ENCODE measurements at places on chromosomes 6 and 20. TPM values are rescaled to one million over a fixed set of nuclear protein-coding genes. Genes with fewer than 3 reads are reported as not detected.

The TAPBP gene
- 31.0 TPM for total RNA-seq

DNA sequence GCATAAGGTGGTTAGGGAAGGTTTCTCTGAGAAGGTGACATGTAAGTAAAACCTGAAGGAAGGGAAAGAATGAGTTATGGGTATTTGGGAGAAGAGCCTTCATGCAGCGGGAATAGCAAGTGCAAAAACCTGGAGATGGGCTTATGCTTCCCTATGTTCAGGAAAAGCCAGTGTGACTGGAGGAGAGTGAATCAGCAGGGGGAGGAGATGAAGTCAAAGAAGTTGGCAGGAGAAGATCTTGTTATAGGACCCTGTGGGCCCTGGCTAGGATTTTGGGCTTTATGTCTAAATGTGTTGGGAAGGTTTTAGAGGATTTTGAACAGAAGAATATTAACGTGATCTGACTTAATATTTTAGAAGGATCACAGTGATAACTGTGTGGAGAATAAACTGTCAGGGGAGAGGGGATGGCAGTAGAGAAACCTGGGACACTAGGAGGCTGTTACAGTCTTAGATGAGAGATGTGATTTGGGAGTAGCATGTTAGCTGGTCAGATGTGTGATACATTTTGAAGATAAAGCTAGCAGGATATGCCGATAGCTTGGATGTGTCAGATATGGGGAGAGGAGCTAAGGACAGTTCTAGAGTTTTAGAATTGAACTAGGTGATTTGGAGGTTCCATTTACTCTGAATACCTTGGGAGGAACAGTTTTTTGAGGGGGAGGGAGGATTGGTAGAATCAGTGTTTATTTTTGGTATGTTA lies 41.0 kb downstream of the PHF3 start:
- no peak overlapping the region for H3K4me3 ChIP-seq
- H3K27ac ChIP-seq: no peak overlapping the region
- H3K36me3 ChIP-seq: no peaks in the 10 kb centered on the region
- H3K27me3 ChIP-seq: no peaks in the 10 kb centered on the region
- DNase-seq: no peak
- peaks cover 29% of the 10 kb centered on the region for H3K4me1 ChIP-seq

DNA sequence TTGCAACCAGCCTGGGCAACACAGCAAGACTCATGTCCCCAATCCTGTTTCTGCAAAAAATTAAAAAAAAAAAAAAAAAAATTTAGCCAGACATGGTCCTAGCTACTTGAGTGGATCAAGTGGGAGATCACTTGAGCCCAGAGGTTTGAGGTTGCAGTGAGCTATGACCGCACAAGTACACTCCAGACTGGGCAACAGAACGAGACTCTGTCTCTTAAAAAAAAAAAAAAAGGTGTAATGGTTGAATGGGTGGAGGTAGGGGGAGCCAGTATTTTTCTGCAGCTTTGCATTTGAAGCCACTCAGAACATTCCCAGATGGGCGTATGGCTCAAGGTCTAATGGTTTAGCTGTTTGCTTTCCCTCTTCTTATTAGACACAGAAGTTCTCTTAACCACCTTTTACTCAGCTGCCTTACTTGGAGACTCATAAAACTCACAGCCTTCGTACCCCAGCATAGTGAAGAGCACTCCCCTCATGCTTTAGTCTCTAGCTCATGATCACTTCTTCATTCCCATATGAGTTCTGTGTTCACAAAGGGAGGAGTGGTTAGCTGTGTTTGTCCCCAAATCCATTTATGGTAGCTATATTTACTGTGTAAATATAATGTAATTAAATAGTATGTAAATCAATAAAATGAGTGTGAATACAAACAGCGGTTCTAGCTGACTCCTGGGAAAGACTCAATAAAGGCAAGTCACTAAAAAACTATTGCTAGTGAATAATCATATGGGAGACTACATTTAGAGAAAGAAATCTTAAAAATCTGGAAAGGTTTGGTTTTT lies 9.0 kb downstream of the FKBP1A start:
- no peak overlapping the region for H3K27ac ChIP-seq
- peaks cover 47% of the 10 kb centered on the region for H3K4me1 ChIP-seq
- no peak overlapping the region for H3K4me3 ChIP-seq

- no peak for DNase-seq
- H3K27me3 ChIP-seq: no peaks in the 10 kb centered on the region
- H3K4me3 ChIP-seq: no peak overlapping the region
- H3K4me1 ChIP-seq: no peaks in the 10 kb centered on the region
- H3K36me3 ChIP-seq: no peaks in the 10 kb centered on the region
- no peak overlapping the region for H3K27ac ChIP-seq
These were observed 35.6 kb downstream of the SLC52A3 start for GRCh38 chr20:732727-733126.

GRCh38 chr20:8078528-8078914 lies 53.5 kb upstream of the PLCB1 start:
- no peaks in the 10 kb centered on the region for H3K36me3 ChIP-seq
- no peak overlapping the region for H3K27ac ChIP-seq
- H3K27me3 ChIP-seq: no peaks in the 10 kb centered on the region

DNA sequence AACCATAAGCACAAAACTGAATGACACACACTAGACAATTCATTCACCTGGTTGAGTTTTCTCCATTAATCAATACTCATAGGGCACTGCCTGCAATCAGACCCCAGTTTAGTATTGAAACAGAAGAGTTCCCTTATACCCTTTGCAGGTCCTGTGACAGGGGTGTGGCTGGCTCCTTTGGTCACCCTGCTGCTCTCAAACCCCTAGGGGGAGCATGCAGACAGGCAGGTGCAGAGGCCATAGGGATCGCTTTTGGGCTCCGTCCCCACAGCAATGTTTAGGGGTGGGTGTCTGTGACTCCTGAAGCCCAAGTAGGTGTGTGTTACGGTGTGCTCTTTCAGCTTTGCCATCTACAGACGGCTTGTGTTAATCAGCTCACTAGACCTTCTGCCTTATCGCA lies 210.4 kb downstream of the CENPW start:
- no peaks in the 10 kb centered on the region for H3K4me1 ChIP-seq
- DNase-seq: no peak
- no peak overlapping the region for H3K4me3 ChIP-seq
- no peaks in the 10 kb centered on the region for H3K36me3 ChIP-seq
- H3K27me3 ChIP-seq: no peaks in the 10 kb centered on the region

The KIAA1586 gene
- 3.1 TPM for total RNA-seq

DNA sequence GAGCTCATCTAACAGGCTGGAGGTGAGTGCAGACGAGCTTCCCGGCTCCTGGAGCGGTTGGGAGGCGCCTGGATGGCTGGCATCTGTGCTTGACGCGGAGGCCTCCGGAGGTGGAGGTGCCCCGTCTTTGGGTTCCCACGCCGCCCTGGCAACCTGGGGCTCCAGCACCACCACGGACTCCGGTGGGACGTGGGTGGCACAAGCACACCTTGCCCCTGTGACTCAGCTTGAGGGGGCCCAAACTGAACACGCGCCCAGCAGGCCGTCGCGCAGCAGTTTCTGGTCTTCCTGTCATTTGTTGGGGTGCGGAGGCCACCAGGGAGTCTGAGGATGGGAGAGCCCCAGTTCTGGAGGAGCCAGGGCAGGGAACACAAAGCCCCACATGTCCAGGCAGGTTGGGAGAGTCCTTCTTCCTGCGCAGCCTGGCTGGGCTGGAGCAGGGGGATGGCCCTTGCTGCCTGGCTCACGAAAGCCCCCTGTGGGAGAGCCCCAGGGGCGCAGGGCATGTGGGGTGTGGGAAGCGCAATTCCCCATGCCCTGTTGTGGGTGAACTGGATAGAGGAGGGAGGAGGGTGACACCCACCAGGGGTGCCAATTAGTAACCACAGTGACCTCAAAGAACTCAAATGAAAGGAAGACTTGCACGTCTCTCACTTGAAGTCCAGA lies 1378.6 kb upstream of the DEFB115 start:
- H3K4me3 ChIP-seq: no peak overlapping the region
- DNase-seq: no peak
- no peaks in the 10 kb centered on the region for H3K4me1 ChIP-seq

DNA sequence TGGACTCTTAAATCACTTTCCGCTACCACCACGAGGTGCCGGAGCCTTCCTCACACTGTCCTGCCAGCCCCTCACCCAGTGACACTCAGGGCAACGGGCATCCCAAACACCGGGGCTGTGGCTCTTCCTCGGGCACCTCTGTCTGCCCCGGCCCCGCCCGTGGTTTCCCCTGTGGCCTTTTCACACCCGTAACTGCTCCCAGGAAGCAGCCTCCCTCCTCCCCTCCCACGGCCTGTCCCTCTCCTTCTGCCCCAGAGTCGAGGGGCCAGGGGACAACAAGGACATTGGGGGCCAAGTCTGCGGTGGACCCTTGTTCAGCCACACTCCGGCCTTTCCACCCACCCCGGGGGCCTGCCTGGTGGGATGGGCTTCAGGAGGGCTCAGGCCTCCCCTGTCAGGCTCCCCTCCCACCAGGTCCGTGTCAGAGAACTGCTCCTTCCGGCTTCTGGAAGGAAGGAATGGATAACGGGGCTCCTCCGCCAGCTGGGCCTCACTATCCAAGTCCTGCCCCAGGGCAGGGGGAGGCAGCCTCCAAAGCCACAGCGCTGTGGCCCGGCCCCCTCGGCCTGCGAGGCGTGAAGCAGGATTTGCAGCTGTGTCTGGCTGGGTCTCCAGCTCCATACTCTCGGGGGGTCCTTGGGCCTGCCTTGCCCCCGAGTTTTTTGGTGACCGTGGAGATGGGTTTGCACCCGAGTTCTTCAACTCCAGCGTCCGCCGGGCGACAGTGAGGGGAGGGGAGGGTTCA lies 54.7 kb upstream of the CHRNA4 start:
- no peaks in the 10 kb centered on the region for H3K36me3 ChIP-seq
- H3K4me3 ChIP-seq: no peak overlapping the region
- DNase-seq: no peak
- no peaks in the 10 kb centered on the region for H3K4me1 ChIP-seq
- H3K27me3 ChIP-seq: no peaks in the 10 kb centered on the region
- H3K27ac ChIP-seq: no peak overlapping the region
